Stimulated activated CD4-positive, alpha-beta T cell treated with anti-CD3 and anti-CD28 coated beads, Interleukin-2, amount 100 ng/mL, for 24 hours (primary cell): ENCODE measurements at places on chromosomes 6 and 20.

GRCh38 chr6:134416418-134417154 lies 98.7 kb upstream of the SGK1 start:
- no peak for DNase-seq

GRCh38 chr6:35213824-35214756 lies at the start of gene SCUBE3:
Gene SCUBE3 (plus strand): TSS chr6:35213956. CDS start chr6:35214419, 463 bp downstream.
- peak; percentile 22 for DNase-seq

GRCh38 chr6:165969184-165969583 lies 198.5 kb downstream of the TBXT start:
- no peak for DNase-seq

DNA sequence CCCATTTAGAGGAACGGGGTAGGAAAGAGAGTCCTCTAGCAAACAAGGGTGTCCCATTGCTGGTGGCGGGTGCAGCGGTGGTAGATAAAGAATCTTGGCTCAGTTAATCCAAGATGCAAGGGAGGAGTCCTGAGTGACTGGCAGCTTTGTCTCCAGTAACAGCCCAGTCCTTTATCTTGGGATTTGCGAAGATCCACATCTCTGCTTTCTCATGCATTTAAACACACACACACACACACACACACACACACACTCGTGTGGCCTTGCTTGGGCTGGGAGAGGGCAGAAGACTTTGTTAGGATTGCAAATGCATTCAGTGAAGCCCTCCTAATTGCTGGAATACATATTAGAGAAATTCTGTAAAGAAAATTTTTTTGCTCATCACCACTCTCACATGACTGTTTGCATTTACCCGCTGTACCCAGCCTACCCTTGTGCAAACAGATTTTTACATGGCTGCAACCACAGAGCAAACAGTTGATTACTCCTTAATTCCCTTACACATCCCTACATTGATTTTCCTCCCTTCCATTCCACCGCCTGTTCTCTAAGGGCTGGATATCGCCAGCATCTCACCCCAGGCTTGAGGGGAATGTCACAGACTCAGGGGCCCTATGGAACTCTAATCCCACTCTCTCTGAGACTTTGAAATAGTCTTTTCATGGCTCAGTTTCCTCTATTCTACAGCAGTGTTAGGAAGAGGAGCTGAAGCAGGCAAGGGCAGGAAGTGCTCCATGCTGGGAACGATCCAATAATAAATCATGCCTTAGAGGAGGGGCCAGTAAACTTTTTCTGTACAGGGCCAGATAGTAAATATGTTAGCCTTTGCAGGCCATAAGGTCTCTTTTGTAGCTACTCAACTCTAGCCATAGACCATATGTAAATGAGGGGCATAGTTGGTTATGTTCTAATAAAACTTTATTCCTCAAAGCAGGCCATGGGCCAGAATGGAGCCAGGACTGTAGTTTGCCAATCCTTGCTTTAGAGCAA lies 3.5 kb downstream of the C6orf132 start:
- no peak for DNase-seq

DNA sequence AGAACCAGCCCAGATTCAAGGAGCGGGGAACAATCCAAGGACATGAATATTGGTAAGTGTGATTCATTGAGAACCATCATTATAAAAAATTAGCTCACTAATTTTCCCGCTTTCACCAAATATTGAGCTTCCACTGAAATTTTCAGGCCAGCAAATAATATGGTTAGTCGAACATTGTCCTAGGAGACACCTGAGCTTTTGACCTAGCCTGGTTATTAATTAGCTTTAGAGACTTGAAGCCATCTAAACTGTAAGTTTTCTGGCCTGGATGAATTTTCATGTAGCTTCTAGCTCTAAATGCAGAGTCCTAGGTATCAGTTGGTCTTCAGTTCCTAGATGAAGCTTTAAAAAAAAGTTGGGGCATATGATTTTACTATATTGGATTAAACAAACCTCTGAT lies 17.1 kb upstream of the RALGAPA2 start:
- no peak for DNase-seq

- no peak for DNase-seq
These were observed 13.5 kb upstream of the TBX18 start for GRCh38 chr6:84777888-84778287.

DNA sequence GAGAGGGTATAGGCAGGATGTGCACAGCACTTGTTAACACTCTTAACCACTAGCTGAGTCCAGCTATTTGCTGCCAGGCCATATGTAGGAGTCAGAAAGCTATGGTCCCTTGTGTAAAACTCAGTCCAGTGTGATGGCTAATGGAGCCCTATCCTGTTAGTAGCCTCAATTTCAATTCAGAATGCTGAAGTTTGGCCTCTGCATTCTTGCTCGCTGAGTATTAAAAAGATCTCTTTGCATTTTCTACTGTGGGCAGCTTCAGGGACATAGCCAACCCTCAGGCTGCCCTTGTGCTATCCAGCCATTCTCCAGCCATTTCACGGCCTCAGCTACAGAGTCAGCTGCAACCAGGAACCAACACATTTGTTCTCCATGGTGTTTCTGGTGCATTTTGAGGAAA lies 92.5 kb downstream of the SPTLC3 start:
- DNase-seq: no peak

DNA sequence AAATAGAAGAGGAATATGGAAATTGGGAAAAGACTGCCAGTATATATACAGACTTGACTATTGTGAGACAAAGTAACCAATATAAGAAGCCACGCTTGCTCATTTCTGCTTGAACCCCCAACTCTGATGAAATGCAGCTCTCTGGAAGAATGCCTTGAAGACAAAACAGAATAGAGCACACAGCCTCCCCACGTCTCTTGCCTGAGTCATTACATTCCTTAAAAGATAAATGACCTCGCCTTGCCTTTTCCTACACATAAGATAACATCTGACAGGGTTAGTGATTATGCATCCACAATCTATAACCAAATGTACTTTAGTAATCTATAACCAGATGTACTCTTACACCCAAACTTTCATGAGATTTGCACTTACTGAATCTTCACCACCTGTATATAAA lies 141.1 kb upstream of the EEF1E1 start:
- no peak for DNase-seq

- DNase-seq: peak; percentile 8
These were observed 3.6 kb downstream of the NELFCD start for GRCh38 chr20:58984691-58985090.

GRCh38 chr6:155244434-155244833 lies 19.4 kb upstream of the CLDN20 start:
- no peak for DNase-seq

DNA sequence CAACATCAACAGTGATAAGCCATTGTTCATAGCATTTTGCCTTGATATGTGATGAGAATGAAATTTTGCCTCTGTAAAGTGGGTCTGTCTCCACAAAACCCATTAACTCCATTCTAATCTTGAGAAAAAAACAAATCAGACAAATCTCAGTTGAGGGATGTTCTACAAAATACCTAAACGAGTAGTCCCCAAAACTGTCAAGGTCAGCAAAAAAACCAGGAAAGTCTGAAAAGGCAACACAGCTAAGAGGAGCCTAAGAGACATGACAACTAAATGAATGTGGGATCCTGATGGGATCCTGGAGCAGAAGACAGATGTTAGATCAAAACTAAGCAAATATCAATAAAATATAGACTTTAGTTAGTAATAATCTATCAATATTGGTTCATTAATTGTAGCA lies 431.6 kb upstream of the SPTLC3 start:
- no peak for DNase-seq

DNA sequence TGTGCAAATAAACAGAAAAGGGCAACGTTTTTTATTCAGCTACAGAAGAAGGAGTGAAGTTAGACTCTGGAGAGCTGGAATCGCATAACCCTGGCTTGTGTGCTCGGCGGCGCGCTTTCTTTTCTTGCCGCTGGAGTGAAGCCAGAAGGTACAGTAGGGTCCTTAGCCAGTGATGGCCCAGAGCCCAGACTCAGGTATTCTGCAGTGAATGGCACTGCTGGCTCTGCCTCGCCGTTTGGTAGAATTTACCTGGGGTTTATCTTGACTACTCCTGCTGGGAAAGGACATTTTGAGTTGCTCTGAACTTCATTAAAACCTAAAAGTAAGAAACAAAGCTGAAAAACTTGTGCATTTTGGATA lies 56.9 kb upstream of the TIAM2 start:
- no peak for DNase-seq

DNA sequence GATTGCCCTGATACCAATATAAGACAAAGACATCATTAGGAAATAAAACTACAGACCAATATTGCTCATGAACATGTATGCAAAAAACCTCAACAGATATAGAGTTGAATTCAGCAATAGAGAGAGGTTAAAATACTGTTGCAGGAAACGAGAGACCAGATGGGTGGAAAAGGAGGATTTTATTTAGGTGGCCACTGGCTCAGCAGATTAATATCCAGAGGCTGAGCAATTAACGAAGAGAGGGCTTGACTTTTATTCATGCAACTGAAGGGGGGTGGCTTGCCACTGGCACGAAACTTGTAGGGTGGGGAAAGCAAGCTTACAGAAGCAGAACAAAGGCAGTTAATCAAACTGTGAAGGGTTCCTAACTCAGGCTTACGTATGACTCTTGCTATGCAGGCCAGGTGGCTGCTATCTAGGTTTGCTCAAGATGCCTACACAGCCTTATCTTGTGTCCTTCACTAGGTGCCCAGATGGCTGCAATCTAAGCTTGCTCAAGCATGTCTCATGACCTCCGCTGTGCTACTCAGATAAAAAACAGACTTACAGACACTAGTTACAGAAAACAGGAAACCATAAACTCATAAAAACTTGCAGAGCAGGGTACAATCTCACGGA lies 126.4 kb downstream of the MMUT start:
- DNase-seq: no peak

DNA sequence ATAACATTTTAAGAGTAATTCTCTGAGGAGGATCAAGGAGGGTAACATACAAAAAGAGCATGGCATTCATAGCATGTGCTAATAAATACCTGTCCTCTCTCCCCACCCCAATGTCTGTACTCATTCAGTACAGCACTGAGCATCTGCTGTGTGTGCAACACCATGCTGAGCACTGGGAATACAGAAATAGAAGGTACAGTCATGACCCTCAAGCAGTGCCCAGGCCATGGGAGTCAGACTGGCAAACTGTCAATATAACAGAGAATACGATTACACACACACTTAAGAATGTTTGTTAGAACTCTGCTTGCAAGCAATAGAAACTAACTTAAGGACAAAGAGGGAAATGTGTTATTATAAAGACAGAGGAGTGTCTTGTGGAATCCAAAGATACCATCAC lies 24.7 kb upstream of the ZFAND3 start:
- DNase-seq: no peak

- no peak for DNase-seq
These were observed 21.7 kb upstream of the IL17A start for GRCh38 chr6:52164319-52165094.

- DNase-seq: no peak
These were observed 33.3 kb downstream of the FARS2 start for GRCh38 chr6:5294392-5295211.

DNA sequence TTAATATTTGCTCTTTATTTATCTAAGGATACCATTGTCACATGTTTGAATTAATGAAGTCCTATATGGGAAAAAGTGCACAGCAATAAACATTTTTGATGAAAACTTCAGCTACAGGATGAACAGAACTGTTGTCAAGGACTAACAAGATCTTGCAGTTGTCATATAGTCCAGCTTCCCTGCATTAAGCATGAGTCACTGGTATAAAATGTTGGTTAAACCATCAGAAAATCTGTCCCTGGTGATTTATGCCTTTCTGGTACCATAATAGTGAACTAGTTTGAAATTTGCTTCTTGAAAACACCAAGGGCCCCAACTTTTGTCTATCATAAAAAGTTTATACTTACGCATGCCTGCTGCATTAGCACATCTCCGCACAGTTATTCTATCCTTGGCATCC lies 60.4 kb upstream of the RSPO3 start:
- DNase-seq: no peak

- DNase-seq: no peak
These were observed 36.6 kb upstream of the SLC22A16 start for GRCh38 chr6:110512991-110513390.

- DNase-seq: no peak
These were observed 7.2 kb upstream of the IPCEF1 start for GRCh38 chr6:154363821-154364220.

GRCh38 chr20:23666189-23666588 lies 22.6 kb downstream of the CST4 start:
- no peak for DNase-seq

GRCh38 chr6:79665725-79666551 lies 34.8 kb downstream of the SH3BGRL2 start:
- no peak for DNase-seq

GRCh38 chr20:24657196-24657595 lies 187.8 kb downstream of the SYNDIG1 start:
- no peak for DNase-seq

DNA sequence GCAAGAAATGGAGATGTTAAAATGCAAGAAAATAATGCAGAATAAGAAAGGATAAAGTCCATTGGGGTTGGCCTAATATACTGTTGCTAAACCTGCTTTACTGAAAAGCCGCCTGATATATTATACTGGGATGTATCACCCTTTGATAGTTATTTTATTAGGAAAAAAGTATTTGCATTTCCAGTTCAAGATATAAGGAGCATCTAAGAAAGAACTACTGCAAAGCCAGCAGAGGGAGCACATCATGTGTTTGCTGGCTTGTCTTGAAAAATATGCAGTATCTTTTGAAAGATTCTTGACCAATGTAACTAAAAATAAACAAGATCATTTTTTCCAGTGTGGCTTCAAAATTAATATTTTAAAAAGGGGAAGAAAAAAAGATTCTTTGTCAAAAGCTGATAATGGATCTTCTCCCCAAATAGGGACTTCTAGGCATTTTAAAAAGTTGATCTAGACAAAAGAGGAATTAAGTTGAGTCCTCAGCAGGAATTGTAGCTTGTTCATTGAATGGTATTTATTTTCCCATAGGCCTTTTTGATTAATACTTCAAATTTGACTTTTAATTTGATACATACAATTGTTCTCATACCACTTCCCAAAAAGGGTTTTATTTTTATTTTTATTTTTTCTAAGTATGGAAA lies 214.9 kb downstream of the ZFAND3 start:
- no peak for DNase-seq

DNA sequence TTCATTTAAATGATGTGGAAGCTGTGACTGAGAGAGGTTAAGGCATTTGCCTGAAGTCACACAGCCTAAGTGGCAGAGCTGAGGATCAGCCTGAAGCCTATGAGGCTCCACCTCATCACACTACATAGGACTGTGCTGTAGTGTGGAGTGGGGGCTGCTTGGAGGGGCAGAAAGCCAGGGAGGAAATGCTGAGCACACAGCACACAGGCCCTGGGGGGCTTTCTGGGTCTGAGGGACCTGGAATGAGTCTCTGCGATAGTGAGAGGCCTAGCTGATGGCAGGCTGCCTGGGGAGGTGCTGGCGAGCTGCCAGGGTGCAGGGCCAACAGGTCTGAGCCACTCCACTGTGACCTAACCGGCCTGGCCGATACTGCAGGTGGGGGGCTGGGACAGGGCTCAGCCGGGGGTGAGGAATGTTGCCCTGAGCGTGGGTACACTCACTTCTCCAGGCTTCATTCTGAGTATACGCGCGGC lies 2.2 kb upstream of the ARHGAP40 start:
- DNase-seq: no peak
